ENCODE measurements at places on chromosomes 4 and X.

DNA sequence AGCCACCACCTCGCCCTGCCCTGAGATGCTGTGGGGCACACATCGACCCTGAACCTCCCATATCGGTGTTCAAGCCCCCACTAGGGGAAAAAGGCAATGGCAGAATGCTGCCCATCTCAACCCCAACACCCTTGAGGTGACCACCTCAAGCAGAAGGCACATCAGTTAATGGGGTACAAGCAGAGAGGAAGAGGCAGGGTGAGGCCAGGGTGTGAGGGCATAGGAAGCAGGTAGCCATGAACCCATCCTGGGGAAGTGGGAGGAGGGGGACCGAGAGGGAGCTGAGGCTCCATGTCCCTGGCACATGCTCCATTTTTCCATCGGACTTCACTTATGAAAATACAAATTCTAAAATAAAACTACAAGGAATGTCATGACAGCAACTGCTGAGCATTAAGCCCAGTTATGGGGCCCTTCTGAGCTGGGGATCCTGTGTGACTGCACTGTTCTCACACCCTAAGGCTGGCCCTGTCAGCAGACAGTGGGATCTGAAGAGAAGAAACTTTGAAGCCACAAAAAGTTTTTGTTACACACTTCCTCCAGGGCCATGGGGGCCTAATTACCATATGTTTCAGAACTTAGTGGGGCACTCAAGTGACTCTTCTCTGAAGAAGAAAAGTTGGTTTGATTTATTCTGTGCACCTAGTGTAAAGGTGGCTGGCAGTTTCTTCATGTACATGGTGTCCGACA lies 68.2 kb upstream of the FAM241A start:
- no peak overlapping the region for H3K4me3 ChIP-seq
- H3K4me1 ChIP-seq = no peaks in the 10 kb centered on the region
- no peaks in the 10 kb centered on the region for H3K27me3 ChIP-seq
- no peaks in the 10 kb centered on the region for H3K36me3 ChIP-seq
- no peak for DNase-seq

DNA sequence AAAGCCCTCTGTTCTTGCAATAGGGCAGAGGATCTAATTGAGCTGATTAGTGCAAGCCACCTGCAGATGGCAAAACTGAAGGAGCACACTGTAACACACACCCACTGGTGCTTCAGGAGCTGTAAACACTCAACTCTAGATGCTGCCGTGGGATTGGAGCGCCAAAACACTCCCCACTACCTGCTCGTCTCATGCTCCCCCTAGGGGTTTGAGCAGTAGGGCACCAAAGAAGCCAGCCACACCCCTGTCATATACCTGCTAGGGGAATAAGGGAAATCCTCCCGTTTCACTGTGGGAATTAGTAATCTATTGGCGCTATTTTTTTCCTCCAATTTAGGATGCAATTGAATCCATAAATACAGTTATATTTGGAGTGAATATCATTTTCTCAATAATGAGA lies 360.2 kb downstream of the GLUD2 start:
- no peaks in the 10 kb centered on the region for H3K4me1 ChIP-seq
- H3K4me3 ChIP-seq = no peak overlapping the region
- no peaks in the 10 kb centered on the region for H3K36me3 ChIP-seq
- H3K27me3 ChIP-seq = no peaks in the 10 kb centered on the region

DNA sequence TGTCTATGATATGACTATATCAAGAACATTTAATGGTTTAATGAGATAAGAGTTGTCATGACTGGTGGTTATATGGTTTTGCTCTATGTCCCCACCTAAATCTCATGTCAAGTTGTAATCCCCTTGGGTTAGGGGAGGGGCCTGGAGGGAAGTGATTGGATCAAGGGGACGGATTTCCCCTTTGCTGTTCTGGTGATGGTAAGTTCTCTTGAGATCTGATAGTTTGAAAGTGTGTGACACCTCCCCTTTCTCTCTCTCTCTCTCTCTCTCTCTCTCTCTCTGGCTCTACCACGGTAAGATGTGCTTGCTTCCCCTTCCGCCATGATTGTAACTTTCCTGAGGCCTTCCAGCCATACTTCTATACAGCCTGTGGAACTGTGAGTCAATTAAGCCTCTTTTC lies 803.4 kb downstream of the TRIML1 start:
- no peaks in the 10 kb centered on the region for H3K36me3 ChIP-seq
- DNase-seq = no peak
- H3K4me3 ChIP-seq = no peak overlapping the region
- H3K27ac ChIP-seq = peak overlapping the region; percentile 81
- H3K4me1 ChIP-seq = no peaks in the 10 kb centered on the region
- H3K27me3 ChIP-seq = no peaks in the 10 kb centered on the region

DNA sequence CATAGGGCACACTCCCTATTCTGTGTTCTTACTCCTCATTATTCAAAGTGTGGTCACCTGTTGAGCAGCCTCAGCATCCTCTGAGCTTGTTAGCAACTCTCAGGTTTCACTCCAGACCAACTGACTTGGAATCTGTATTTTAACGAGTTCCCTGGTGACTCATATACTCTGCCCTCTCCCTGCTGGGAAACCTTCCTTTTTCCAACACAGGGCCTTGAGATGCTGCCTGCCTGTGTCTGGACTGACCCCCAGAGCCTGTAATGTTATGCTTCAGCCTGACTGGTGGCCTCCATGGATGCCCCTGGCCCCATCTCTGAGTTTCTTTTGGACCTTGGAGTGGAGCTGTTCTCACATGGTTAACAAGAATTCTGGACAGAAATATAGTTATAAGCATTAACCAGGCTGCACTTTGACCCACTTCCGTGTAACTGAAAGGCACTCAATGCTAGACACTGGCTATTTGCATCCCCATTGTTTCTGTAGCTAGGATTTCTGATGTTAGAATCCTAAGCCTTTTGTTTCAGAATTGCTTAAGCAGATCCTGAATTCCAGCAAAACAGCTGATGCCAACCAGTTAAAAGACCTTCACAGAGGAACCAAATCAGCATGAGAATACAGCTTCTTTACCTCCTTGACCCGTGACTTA lies 262.6 kb downstream of the STIM2 start:
- no peak overlapping the region for H3K27ac ChIP-seq
- no peaks in the 10 kb centered on the region for H3K27me3 ChIP-seq
- H3K4me1 ChIP-seq = no peaks in the 10 kb centered on the region
- no peak overlapping the region for H3K4me3 ChIP-seq
- DNase-seq = no peak

DNA sequence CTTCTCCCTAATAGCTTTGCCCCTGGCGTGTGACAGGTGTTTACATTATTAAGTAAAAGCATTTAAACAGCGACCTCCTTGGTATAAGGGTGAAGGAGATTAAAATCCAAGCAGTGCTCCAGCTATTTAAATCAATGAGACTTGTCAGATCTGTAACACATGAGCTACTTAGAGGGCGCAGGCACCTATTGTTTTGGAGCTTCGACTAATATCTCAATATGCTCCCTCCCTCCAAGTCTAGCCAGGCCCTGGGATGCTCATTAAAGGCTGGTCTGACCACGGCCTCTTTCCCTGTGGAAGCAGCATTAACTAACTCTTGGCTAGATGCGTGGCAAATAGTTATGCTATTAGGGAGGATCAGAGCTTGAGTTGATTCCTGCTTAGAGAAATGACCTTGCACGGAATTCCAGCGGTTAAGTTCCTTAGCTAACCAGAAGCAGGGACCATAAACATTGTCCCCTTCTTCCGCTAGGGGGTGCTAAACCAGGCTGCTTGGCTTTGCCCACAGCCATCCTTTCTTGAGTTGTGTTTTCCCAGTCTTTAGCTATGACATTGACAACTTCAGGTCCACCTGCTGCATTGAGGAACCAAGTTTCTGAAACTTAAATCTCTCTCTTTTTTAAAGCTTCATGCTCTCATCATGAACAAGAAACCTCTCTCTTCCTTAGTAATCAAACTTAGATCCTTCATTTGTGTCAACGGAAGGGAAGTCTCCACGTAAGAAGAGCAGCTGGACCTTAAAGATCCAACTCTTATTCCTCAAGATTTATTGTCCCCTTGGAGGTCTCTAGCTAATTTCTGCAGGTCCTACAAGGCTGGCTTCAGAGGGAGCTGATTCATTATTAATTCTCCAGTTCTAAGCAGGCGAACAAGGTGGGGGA lies 80.7 kb upstream of the IGFBP7 start:
- H3K36me3 ChIP-seq = no peaks in the 10 kb centered on the region
- H3K27ac ChIP-seq = no peak overlapping the region
- no peak overlapping the region for H3K4me3 ChIP-seq
- H3K4me1 ChIP-seq = no peaks in the 10 kb centered on the region
- no peaks in the 10 kb centered on the region for H3K27me3 ChIP-seq
- peak; percentile 24 for DNase-seq

DNA sequence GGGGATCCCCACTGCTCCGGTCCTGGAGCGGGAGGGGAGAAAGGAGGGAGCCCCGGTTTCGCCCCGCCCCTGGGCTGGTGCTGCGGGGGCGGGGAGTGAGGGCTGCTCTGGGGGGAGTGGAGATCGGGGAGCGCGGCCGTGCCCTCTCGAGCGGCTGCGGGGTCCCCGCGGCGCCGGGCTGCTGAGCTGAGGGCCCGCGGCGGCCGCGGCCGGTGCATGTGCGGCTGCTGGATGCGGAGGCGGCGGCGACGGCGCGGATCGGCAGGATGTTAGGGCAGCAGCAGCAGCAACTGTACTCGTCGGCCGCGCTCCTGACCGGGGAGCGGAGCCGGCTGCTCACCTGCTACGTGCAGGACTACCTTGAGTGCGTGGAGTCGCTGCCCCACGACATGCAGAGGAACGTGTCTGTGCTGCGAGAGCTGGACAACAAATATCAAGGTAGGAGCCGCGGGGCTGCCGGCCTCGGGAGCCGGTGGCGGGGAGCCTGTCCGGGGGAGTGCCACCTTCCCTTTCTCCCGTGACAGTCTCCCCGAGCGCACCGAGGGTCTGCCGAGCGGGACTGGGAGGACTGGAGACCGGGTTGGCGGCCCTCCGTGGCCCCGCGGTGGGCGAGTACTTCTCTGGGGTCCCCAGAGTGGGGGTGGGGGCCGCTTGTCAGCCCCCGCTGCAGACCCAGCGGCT lies at the start of gene ING2:
Gene ING2, plus strand, starts transcription at position 129 of the 681 bp plus-strand sequence. Its CDS starts 138 bp downstream, at position 267.
- H3K4me3 ChIP-seq = peak within 1 kb of the TSS; percentile 77
- H3K4me1 ChIP-seq = peaks cover 7% of the 10 kb centered on the region
- H3K27me3 ChIP-seq = no peaks in the 10 kb centered on the region
- DNase-seq = peak; percentile 11
- no peaks in the 10 kb centered on the region for H3K36me3 ChIP-seq

- no peak overlapping the region for H3K4me3 ChIP-seq
- no peaks in the 10 kb centered on the region for H3K36me3 ChIP-seq
- H3K27me3 ChIP-seq = no peaks in the 10 kb centered on the region
- no peaks in the 10 kb centered on the region for H3K4me1 ChIP-seq
- DNase-seq = no peak
These were observed 22.7 kb downstream of the F8A3 start for GRCh38 chrX:155435744-155436112.

GRCh38 chrX:39639871-39640270 lies 457.9 kb downstream of the BCOR start:
- DNase-seq = no peak
- no peaks in the 10 kb centered on the region for H3K4me1 ChIP-seq
- H3K4me3 ChIP-seq = no peak overlapping the region
- no peak overlapping the region for H3K27ac ChIP-seq
- H3K27me3 ChIP-seq = no peaks in the 10 kb centered on the region
- no peaks in the 10 kb centered on the region for H3K36me3 ChIP-seq

DNA sequence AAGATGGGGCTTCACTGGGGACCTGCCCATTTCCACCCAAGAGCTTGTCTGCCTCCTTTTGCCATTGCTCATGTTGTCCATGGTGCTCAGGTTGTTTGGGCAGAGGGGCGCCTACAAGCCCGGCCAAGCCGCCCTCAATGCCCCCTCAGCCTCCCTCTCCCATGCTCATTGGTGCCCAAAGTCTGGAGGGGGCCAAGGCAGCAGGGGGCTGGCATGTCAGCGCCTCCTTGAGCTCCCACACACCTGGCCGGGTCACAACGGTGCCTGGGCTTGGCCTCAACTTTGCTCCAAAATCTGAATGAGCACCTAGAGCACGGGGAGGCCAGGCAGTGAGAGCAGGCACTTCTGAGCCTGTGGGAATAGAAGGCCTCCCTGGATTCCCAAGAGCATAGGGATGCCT lies 1598.8 kb downstream of the PCDH7 start:
- no peaks in the 10 kb centered on the region for H3K36me3 ChIP-seq
- H3K4me1 ChIP-seq = no peaks in the 10 kb centered on the region
- no peak for DNase-seq
- H3K27ac ChIP-seq = no peak overlapping the region
- no peak overlapping the region for H3K4me3 ChIP-seq
- no peaks in the 10 kb centered on the region for H3K27me3 ChIP-seq

All from astrocyte (in vitro differentiated cells and primary cell).